CD4-positive, alpha-beta memory T cell (primary cell): ENCODE measurements at places on chromosomes 12 and 14. TPM values are rescaled to one million over a fixed set of nuclear protein-coding genes. Genes with fewer than 3 reads are reported as not detected.
A peak's percentile ranks its signal among the peaks of the same experiment; 100 is the strongest.

The PZP gene
- not detected for total RNA-seq

The WSB2 gene
- total RNA-seq, result 31.5 TPM

- peak; percentile 70 for DNase-seq
These were observed 12.3 kb upstream of the PARP11 start for GRCh38 chr12:3885277-3886094.

GRCh38 chr14:104644656-104645378, 40.2 kb upstream of the TMEM179 start:
- DNase-seq, result no peak
